ENCODE measurements at places on chromosomes 7 and 10. TPM values are rescaled to one million over a fixed set of nuclear protein-coding genes. Genes with fewer than 3 reads are reported as not detected.
A peak's percentile ranks its signal among the peaks of the same experiment; 100 is the strongest.

DNA sequence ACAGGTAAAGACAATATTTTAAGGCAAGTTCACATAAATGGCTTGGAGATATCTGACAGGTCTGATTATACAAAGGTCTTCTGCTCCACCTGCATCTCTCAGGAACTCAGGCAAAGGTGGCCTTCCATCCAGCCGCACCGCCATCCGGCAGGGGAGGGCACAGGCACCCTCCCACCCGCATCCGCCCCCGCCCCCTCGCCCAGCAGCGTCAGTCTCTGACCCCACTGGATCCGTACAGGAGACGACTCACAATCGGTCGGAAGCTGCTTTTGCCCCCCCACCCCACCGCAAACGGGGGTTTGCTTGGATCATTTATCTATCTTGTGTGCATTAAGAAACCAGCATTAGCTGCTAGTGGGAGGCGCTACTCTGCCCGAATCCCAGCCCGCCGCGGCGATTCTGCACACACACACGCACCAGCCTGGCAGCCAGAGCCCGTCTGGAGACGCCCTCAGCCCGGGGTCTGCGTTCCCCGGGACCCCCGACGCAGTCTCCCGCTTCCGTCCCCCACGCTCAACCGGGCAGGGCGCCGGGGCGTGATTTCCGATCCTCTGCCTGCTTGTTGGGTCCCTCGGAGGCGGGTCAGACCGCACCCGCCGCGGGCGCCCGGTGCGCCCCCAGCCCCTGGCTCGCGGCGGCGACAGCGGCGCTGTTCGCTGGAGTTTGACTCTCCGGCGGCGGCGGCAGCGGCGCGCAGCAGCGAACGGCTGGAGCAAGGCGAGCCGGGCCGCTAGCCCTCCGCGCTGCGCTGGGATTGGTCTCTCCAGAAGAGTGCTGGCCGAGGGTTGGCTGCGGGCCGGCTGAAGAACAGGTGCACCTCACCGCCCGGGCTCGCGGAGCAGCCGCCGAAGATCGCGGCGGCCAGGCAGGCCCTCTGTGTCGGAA, 820 bp upstream of the NRG3 start:
- peak overlapping the region; percentile 35 for H3K4me3 ChIP-seq
- peak; percentile 73 for DNase-seq
- H3K27me3 ChIP-seq: no peaks in the 10 kb centered on the region
- H3K27ac ChIP-seq: no peak overlapping the region
- no peaks in the 10 kb centered on the region for H3K36me3 ChIP-seq

The NPSR1 gene
- not detected for total RNA-seq

DNA sequence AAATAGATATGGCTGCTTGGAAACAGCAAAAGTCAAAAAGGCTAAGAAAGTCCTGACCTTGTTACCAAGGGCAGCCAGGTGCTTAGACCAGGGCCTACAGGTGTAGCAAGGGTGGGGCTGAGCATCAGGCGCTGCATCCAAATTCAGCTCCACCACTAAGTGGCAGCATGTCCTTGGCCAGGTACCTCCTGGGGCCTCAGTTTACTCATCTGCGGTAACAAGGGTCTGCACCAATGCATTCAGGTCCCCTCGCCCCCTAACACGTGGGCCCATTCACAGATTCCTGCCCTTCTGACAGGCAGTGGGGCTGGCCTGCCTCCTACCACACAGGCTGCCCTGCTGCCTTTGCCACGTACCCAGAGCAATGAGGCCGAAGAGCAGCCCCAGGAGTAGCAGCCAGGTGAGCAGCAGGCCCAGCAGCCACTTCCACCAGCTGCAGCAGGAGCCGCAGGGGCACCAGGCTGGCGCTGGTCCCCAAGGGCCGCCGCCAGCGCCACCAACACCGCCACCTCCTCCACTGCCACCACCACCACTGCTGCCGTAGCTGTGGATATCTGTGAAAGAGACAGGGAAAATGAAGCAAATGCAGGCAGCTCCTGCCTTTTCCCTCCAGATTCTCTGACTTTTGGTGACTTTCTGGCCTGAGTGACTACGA, 28.9 kb downstream of the COL17A1 start:
- no peaks in the 10 kb centered on the region for H3K4me1 ChIP-seq
- H3K27me3 ChIP-seq: no peaks in the 10 kb centered on the region
- H3K4me3 ChIP-seq: no peak overlapping the region
- H3K36me3 ChIP-seq: no peaks in the 10 kb centered on the region

DNA sequence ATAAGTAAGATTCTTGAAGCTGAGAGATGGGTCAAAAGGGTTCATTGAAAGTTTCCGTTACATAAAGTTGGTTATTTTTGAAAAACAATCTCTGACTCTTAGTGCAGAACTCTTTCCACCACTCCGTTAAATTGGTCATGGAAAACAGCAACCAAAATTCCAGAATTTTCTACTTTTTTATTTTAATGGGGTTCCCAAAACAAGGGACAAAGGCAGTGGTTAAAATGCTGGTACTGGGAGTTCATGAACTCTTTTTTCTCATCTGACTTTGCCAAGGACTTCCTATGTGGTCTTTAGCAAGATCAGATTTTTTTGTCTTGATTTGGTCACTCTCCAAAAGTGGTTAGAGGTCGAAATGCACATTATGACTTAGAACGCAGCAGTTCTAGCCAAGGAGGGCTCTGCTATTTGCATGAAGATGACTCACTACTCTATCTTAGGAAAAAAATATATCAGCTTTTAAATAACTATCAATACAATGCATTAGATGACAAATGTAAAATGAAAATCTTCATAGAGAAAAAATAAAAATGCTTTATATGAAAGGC, 145.7 kb downstream of the REEP3 start:
- no peaks in the 10 kb centered on the region for H3K27me3 ChIP-seq
- no peaks in the 10 kb centered on the region for H3K36me3 ChIP-seq
- H3K4me3 ChIP-seq: no peak overlapping the region
- no peak overlapping the region for H3K27ac ChIP-seq
- no peak for DNase-seq

- H3K4me1 ChIP-seq: no peaks in the 10 kb centered on the region
- no peak overlapping the region for H3K4me3 ChIP-seq
- no peak overlapping the region for H3K27ac ChIP-seq
- no peaks in the 10 kb centered on the region for H3K36me3 ChIP-seq
These were observed 115.6 kb downstream of the REEP3 start for GRCh38 chr10:63636812-63637211.

- H3K27ac ChIP-seq: no peak overlapping the region
- H3K4me3 ChIP-seq: no peak overlapping the region
- H3K27me3 ChIP-seq: no peaks in the 10 kb centered on the region
- no peaks in the 10 kb centered on the region for H3K4me1 ChIP-seq
- DNase-seq: no peak
These were observed 71.2 kb upstream of the IL6 start for GRCh38 chr7:22655781-22656180.

The CYP26C1 gene
- 0.09 TPM for total RNA-seq

DNA sequence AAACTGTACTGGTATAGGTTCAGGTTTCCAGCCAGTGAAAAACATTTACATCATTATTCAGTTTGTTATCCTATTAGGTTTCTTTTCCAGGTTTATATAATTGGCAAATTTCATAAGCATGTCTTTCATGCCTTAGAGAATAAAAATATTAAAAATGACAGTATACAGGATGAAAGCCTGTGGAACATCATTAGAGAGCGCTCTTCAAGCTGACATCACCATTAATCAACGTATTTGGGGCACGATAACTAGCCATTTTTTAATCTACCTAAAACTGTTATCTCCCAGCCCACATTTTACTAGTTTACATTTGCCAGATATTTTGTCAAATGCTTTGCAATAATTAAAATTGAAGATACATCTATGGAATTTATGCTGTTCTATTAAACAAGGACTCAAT, 714.1 kb downstream of the CNTNAP2 start:
- no peak for DNase-seq
- no peak overlapping the region for H3K27ac ChIP-seq
- no peaks in the 10 kb centered on the region for H3K27me3 ChIP-seq

GRCh38 chr7:70285187-70285586, 686.9 kb downstream of the AUTS2 start:
- no peaks in the 10 kb centered on the region for H3K27me3 ChIP-seq
- no peaks in the 10 kb centered on the region for H3K4me1 ChIP-seq
- no peaks in the 10 kb centered on the region for H3K36me3 ChIP-seq
- no peak overlapping the region for H3K27ac ChIP-seq

- no peaks in the 10 kb centered on the region for H3K4me1 ChIP-seq
- H3K36me3 ChIP-seq: no peaks in the 10 kb centered on the region
- H3K4me3 ChIP-seq: no peak overlapping the region
- no peaks in the 10 kb centered on the region for H3K27me3 ChIP-seq
- DNase-seq: no peak
These were observed 301.6 kb upstream of the HPS1 start for GRCh38 chr10:98748298-98748697.

DNA sequence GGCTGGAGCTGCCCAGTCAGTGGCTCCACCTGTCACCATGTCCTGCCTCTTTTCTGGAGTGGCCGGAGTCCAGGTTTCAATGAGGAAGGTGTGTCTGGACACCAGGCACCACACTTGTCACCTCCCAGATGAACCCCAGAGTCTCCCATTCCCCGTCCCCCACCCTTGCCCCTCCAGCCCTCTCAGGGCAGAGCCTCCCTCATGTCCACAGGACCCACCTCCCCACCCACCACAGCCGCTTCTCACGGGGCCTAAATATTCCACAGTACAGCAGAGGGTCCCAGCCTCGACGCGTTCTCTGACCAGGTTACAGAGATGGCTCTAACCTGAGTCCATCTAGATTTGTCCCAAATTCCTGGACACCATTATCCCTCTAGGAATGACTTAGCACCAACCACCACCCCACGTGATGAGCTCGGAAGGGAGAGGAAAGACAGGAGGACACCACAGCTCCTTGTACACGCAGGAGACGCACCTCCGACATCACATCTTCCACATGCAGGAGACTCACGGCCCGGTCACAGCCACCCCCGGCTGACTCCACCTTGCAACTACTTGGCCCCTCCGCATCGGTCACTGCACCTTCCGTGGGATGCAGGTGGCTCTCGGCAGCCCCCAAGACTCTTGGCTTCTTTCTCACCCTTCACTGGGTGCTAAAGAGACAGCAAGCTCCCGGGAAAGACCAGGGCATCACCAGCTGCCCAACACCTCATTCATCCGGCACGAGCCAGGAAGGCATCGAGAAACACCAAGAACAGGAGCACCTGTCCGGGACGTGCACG, 560.2 kb downstream of the DNAJB6 start:
- no peak overlapping the region for H3K4me3 ChIP-seq
- no peak for DNase-seq

DNA sequence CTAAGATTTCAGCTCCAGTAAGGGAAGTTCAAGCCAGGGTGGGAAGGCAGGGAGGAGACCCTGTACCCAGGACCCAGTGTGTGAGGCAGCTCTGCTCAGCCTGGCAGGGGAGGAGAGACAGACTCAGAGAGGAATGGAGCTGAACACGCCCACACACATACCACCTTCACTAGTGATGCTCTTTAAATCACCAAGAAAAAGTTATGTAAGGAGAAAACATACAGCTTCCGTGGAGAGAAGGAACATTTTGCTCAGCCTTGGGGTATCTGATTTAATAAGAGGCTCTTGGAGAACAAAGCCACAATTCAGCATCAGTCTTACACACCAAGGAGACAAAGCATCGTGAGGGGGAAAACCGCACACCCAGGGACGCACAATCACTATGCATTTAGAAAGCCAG, 62.9 kb downstream of the PRKAG2 start:
- no peak overlapping the region for H3K27ac ChIP-seq
- H3K4me1 ChIP-seq: peaks cover 16% of the 10 kb centered on the region
- no peaks in the 10 kb centered on the region for H3K36me3 ChIP-seq
- DNase-seq: no peak
- no peaks in the 10 kb centered on the region for H3K27me3 ChIP-seq

- H3K27ac ChIP-seq: no peak overlapping the region
- H3K4me3 ChIP-seq: no peak overlapping the region
- no peak for DNase-seq
- H3K36me3 ChIP-seq: no peaks in the 10 kb centered on the region
- no peaks in the 10 kb centered on the region for H3K27me3 ChIP-seq
These were observed 66.3 kb downstream of the CHST15 start for GRCh38 chr10:124027031-124027611.

The SLC26A4 gene
- 0.79 TPM for total RNA-seq

DNA sequence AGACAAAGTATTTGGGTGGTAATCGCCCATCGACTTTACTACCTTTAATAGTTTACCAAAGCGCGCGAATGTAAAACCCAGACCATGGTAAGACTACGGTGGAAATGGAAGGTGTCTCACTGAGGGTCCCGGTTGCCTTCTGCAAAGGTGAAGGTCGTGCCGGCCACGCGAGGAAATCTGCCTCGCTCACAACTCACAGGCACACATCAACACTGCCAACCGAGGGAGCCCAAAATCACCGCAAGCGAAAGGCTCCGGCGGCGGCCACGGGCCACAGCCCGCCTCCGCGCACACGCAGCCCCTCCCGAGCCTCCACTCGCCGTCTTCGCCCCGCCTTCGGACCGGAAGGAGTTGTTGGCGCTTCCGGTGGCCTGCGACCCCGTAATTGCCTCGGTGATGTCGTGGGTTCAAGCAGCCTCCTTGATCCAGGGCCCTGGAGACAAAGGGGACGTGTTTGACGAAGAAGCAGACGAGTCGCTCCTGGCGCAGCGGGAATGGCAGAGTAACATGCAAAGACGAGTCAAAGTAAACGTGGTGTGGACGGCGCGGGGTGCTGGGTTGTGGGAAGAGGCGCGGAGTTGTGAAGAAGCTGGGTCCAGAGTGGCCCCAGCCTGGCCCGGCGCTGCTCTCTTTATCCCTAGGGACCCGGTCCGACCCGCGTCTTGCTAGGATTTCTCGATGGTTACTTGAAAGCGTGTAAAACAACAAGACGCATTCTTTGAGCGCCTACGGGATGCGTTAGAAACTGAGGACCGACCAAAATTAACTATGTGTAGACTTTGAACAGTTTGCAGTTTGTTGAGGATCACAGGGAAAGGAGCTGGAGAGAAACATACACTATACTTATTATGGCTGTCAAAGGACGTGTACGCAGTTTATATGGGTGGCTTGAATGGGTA, at the start of gene YAE1:
Gene YAE1 (plus strand): TSS at position 382 of the 899 bp plus-strand sequence. CDS start 15 bp downstream, at position 397.
- no peaks in the 10 kb centered on the region for H3K27me3 ChIP-seq
- H3K27ac ChIP-seq: peak within 1 kb of the TSS; percentile 44
- H3K4me3 ChIP-seq: peak within 1 kb of the TSS; percentile 58
- peak; percentile 87 for DNase-seq
- no peaks in the 10 kb centered on the region for H3K36me3 ChIP-seq
- H3K4me1 ChIP-seq: peaks cover 9% of the 10 kb centered on the region

- no peaks in the 10 kb centered on the region for H3K27me3 ChIP-seq
- H3K4me3 ChIP-seq: no peak overlapping the region
- no peak for DNase-seq
- no peak overlapping the region for H3K27ac ChIP-seq
These were observed 15.7 kb downstream of the KDM7A start for GRCh38 chr7:140161047-140161446.

DNA sequence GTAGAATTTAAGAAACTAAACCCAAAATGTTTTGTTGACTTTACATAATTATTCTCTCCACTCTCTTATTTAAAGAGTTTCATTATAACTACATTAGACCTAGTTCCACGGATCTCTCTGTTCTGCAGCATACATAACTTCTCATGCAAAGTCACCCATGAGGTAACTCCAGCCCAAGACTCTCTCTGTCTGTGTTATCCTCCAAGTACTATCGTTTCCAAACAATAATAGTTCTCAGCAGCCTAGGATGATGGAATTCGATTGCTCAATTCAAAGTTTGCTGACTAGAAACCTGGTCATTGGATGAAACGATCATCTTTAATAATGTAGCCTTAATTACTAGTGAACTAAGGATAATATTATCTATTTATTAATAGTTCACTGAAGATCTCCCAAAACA, 203.1 kb upstream of the PTN start:
- no peaks in the 10 kb centered on the region for H3K27me3 ChIP-seq
- no peak for DNase-seq
- no peak overlapping the region for H3K27ac ChIP-seq
- no peaks in the 10 kb centered on the region for H3K36me3 ChIP-seq
- H3K4me1 ChIP-seq: no peaks in the 10 kb centered on the region
